Nucleus accumbens (tissue), 56 donors: ENCODE measurements at places on chromosomes 2 and 18.

DNA sequence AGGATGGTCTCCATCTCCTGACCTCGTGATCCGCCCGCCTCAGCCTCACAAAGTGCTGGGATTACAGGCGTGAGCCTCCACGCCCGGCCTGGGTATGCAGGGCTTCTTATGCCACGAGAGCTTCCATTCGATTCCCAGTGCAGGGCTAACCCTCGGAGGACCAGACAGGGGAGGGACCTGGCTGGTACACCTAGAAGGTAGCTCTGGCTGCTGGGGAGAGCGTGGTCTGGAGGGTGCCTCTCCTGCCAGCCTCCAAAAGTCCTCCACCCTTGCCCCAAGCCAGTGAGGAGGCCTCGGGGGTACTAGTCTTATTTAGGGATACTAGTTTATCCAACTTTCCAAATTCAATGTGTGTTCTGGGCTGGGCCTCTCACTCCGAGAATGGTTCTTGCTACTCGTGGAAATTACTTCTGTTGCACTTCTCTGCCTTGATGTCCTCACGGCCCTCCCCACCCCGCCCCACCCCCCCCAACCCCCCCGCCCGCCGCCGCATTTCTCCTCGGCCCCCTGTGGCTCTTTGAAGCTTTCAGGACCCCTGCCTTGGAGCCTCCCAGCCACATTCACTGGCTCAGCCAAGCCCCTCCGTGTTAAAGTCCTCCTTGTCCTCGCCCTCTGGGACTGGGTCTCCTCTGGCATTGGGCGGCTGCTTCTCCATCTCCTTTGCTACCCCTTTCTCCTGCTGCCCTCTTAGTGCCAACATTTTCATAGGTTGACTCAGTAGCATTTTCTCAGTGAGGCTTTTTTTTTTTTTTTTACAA is 143.0 kb upstream of the EPAS1 start:
- no peak for DNase-seq

DNA sequence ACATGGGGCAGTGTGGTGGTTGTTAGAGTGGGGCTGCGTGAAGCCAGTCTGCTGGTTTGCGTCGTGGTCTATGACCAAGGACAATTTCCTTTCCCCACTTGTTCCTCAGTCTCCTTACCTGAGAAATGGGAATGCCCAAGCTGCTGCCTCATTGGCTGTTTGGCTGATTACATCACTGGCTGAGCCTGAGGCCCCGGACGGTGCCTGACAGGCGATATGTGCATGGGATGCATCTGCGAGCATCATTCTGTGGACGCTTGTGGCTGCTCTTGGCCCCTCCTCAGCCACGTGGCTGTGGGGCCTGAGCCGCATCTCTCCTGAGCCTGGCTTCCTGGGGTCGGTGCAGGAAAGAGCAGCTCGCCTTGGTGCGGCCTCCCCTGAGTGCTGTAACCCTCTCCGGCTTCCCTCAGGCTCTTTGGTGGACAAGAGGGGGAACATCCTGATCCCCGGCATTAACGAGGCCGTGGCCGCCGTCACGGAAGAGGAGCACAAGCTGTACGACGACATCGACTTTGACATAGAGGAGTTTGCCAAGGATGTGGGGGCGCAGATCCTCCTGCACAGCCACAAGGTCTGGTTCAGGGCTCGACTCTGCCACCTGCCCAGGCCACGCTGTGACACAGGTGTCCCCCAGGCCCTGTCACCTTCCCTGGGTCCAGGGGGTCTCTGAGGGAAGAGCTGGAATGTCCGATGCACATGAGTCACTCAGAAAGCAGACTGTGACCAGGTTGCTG is 17.2 kb downstream of the CNDP2 start:
- DNase-seq, result no peak

DNA sequence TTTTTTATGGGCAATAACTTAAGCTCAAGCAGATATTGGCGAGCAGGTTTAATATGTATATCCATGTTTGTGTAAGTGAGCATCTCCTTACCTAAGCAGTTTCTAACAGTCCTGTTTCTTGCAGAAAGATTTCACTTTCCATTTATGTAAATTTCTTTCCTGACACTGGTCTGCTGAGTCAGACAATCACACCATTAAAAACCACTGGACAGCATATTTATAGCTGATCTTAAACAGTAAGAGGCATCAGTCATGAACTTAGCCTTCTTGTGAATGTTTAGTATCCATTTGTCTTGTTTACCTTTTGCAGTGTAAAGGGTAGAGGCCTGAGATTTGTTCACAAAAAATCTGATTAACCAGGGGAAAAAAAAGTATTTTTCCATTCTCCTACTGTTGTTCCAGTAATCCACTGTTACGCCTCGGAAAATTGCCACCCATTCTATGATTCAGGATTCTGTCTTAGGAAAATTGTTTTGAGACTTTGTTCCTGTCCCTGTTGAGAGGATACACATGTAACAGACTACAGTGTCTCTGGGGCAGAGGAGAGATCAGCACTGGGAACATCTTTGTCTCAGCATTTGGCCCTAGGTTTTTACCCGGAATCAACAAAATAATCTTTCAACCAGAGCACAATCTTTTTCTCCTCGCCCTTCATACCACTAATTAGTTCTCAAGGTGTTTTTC is 521.0 kb upstream of the NRP2 start:
- DNase-seq, result no peak

GRCh38 chr2:221448844-221449390 is 123.2 kb downstream of the EPHA4 start:
- no peak for DNase-seq

DNA sequence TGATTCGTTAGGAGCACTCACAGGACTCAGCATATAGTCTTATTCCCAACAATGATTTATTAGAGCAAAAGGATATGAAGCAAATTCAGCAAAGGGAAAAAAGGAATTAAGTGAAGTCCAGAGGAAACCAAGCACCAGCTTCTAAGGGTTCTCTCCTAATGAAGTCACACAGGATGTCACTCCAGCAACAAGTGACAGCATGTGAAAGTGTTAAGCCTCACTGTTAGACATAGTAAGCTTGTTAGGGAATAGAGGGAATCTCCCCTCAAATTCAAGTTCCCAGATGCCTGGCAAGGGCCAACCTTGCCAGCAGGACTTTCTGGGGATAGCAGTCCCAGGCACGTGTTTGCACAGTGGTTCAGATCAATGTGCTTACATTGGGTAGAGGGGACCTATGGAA is 4.4 kb upstream of the SLC30A6 start:
- DNase-seq, result no peak
